ENCODE measurements at places on chromosomes 16 and 17. TPM values are rescaled to one million over a fixed set of nuclear protein-coding genes. Genes with fewer than 3 reads are reported as not detected.

The HOXB6 gene
- 27.4 TPM for total RNA-seq

GRCh38 chr17:83058266-83058798 is 21.1 kb upstream of the METRNL start:
- no peak for DNase-seq

DNA sequence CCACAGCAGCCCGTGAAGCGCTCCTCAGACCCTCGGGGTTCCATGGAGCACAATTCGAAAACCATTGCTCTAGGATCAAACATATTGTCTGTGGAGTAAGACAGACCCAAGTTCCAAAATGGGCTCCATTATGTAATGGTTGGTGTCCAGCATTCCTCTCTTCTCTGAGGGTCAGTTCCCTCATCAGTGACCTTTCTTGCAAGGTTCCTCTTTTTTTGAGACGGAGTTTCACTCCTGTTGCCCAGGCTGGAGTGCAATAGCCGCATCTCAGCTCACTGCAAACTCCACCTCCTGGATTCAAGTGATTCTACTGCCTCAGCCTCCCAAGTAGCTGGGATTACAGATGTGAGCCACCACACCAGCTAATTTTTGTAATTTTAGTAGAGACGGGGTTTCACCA is 28.4 kb downstream of the PLXDC1 start:
- no peak for DNase-seq

DNA sequence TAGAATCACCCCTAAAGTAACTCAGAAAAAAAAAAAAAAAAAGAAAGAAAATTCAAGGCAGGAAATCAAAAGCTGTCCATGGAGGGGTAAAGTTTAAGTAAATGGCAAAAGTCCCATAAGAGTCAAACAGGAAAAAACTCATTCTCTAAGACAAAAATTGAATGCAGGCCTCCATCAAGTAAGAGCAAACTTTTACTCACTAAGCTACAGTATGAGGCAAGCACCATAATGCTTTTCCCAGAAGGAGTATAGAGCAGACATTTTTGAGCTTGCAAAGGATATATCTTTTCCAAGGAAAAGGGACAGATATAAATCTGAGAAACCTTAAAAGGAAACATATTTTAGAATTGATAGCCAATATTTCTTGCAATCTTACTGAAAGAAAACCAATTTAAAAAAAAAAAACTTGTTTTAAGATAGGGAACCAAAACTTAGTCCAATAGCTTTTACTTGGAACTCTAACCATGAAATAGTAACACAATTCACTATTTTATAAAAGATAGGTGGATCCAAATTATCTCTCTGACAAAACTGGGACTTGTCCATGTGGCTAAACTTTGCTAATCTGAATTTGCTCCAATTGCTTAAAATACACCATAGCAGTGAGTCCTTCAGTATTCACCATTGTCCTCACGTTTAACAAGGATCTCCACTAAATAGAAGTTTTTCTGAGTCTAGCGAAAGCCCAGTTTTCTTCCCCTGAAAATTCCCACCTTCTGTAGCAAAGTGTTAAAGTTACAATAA is 99.8 kb downstream of the CDH11 start:
- DNase-seq, result no peak

GRCh38 chr17:37567538-37567937 is 41.7 kb downstream of the SYNRG start:
- DNase-seq, result no peak

GRCh38 chr16:63749276-63749675 is 1372.6 kb downstream of the CDH11 start:
- no peak for DNase-seq

DNA sequence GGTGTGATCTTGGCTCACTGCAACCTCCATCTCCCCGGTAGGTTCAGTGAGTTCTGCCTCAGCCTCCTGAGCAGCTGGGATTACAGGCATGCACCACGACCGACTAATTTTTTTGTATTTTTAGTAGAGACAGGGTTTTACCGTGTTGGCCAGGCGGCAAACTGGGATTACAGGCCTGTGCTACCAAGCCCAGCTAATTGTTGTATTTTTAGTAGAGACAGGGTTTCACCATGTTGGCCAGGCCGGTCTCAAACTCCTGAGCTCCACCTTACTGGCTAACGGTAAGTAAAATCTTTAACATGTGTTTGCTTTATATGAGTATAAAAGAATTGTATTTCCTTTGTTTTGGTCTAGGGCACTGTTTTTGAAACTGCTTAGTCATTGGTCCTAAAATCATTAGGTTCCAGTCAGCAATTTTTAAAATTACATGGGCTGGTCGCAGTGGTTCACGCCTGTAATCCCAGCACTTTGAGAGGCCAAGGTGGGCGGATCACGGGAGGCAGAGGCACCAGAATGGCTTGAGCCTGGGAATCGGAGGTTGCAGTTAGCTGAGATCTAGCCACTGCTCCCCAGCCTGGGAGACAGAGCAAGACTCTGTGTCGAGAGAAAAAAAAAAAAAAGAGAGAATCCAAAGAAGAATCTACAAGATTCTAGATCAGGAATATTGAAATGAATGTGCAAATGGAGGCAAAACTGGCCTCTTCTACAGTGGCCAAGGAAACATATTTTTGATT is 3.6 kb downstream of the FLYWCH1 start:
- no peak for DNase-seq

DNA sequence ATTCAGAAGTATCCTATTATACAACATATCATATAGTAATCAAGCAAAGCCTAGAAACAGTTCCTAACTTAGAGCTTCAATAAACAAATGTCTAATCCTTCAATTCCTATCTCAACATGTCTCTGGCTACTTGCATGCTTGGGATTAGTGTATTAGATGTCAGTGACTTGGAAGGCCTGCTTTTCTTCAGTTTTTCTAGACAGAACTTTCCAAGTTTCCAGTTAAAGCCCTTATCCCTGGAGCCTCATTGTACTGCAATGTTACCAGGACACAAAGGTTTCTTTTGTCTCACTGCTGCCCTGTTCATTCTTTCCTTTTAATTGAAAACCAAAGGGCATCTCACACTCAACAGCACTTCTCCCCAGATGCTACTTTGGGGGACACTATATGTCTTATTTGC is 16.5 kb downstream of the PSME3IP1 start:
- no peak for DNase-seq

- DNase-seq, result no peak
These were observed 5.0 kb upstream of the SLC38A8 start for GRCh38 chr16:84047626-84048025.

DNA sequence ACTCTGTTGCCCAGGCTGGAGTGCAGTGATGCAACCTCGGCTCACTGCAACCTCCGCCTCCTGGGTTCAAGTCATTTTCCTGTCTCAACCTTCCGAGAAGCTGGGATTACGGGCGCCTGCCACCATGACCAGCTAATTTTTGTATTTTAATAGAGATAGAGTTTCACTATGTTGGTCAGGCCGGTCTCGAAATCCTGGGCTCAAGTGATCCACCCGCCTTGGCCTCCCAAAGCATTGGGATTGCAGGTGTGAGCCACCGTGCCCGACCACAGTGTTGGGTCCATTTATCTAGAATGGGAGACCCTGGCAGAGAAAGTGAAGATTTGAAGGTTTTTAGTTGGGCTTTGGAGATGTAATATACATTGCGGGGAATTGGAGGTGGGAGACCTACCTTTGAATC is 70.1 kb downstream of the SNX29 start:
- no peak for DNase-seq

DNA sequence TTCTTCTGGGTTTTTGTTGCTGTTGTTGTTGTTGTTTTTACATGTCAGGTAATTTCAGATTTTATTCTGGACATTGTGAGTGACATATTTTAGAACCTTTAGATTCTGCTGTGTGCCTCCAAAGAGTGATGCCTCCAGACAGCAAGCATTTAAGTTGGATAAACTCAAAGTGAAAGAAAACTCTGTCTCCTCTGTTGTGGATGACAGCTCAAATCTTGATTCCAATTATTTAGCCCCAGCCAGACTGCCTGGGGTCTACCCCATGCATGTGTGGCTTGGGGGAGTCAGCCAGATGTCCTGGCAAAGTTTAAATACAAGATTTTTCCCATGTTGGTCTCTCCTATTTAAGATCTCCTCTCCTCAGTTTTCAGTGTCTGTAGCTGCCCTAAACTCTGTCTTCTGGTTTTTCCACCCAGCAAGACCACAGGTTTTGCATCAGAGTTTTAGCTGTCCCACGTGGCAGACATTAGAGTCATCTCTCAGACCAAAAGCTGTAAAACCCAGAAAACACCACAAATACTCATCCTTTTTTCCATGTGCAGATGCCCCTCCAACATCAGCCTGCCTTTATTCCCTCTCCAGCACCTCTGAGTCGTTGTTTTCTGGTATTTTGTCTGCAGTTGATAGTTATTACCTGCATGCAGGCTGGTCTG is 19.4 kb upstream of the ZNF469 start:
- no peak for DNase-seq

- peak; percentile 88 for DNase-seq
These were observed 1357.4 kb upstream of the GOT2 start for GRCh38 chr16:60091529-60091928.

- no peak for DNase-seq
These were observed 5.7 kb downstream of the SGCA start for GRCh38 chr17:50171371-50172071.

Data from endothelial cell of umbilical vein (primary cell).